ENCODE measurements at places on chromosomes 6 and 20.

GRCh38 chr20:63164484-63165355 lies 51.2 kb downstream of the YTHDF1 start:
- no peak for DNase-seq

- no peak for DNase-seq
Observed at GRCh38 chr6:83215131-83216047, 22.2 kb downstream of the RWDD2A start.

DNA sequence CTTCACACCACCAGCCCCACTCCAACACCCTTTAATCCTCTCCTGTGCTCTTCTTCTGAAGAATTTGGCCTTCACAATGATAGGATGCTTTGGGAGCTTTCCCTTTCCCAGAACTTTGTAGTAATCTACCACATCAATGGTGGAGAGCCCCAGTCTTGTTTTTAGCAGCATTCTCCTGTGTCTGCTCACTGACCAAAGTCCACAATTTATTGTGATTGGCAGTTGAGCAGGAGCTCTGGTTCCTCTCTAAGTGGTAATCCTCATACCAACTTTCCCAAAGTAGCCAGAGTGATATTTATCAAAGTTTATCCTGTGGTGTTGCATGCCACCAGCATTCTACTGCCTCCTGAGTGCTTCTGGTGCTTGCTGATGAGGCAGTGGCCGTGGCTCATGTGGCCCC lies 29.0 kb upstream of the OPN5 start:
- DNase-seq, result no peak

DNA sequence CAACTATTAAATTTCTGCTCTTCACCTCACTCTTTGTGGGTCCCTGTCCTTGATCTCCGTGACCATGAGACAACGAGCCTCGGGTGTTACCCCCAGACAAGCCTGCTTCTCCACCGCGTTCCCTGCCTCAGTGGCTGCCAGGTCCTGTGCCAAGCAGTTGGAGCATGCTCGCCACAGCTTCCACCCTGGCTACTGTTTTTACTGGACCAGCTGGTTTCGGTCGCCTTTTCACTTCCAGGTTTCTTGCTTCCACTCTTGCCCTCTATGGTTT lies 5.6 kb downstream of the TP53RK start:
- no peak for DNase-seq
